ENCODE measurements at places on chromosomes 5 and 9. TPM values are rescaled to one million over a fixed set of nuclear protein-coding genes. Genes with fewer than 3 reads are reported as not detected.

Gene CTXN3
- polyA plus RNA-seq, result not detected

DNA sequence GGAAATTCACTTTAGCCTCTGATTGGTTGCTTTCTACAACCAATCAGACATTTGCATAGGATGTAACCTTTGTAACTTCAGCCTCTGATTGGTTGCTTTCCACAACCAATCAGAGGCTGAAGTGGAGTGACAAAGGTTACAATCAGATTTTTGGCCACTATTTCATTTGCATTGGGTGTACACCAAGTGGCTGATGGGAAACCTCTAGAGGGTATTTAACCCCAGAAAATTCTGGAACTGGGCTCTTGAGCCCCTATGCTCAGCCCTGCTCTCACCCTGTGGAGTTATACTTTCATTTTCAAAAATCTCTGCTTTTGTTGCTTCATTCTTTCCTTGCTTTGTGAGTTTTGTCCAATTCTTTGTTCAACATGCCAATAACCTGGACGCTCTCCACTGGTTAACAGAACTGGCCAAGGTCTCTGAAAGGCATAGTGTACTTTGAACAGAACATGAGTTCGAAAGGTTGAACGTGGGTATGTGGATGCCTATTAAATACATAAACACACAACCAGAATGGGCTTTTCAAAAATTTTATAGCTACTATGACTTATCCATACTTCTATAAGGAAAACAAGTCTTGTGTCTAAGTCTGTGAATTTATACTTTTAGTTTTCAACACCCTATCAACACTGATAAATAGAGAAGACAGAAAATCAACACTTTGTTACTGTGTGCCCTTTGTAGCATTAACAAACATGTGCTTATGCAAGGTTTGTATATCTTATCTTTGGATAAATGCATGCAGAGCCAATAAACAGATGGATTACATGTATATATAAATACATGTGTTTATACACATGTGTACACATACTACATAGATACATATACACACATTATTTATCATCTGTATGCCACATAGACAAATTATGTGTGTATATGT lies 568.1 kb downstream of the CTNND2 start:
- DNase-seq, result no peak

- DNase-seq, result no peak
Measured at GRCh38 chr5:18749763-18750162, 1115.5 kb downstream of the TAF11L14 start.

DNA sequence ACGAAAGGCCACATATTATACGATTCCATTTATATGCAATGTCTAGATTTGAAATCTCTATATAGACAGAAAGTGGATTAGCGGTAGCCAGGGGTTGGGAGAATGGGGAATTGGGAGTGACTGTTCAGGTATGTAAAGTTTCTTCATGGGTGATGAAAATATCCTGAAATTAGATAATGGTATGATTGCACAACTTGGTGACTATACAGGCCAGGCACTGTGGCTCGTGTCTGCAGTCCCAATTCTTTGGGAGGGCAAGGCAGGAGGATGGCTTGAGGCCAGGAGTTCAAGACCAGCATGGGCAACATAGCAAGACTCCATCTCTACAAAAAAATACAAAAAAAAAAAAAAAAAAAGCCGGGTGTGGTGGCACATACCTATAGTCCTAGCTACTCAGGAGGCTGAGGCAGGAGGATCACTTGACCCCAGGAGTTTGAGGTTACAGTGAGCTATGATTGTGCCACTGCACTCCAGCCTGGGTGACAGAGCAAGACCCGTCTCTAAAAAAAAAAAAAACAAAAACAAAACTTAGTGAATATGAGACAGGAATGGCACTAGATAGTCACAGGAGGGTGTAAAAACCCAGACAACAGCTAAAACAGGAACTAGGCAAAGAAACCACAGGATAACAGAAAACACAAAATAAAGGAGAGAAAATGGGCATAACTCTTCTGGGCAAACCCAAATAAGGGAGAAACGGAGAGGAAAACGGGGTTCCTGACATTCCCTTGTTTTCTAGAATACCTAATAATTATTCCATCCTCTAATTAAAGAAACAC lies 72.1 kb upstream of the ZNF618 start:
- no peak for DNase-seq

- DNase-seq, result peak; percentile 56
Measured at GRCh38 chr9:110918316-110919049, 119.8 kb downstream of the LPAR1 start.

DNA sequence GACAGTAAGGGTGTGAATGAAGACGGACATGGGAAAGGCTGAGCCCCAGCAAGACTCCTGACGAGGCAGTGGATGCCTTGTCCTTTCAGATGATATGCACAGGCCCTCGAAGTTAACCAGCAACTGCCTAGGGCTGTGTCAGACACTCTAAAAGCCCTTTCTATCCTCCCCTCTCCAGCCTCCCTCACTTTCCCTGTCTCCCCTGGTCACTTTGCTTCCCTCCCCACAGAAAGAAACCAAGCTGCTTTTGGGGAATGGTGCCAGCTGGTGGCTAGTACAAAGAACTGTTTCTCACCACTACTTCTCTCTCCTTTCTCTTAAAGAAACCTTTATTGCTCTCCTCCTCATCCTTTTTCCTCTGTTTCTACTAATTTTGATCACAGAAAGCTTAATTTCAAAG lies 21.4 kb downstream of the LHFPL2 start:
- DNase-seq, result no peak

DNA sequence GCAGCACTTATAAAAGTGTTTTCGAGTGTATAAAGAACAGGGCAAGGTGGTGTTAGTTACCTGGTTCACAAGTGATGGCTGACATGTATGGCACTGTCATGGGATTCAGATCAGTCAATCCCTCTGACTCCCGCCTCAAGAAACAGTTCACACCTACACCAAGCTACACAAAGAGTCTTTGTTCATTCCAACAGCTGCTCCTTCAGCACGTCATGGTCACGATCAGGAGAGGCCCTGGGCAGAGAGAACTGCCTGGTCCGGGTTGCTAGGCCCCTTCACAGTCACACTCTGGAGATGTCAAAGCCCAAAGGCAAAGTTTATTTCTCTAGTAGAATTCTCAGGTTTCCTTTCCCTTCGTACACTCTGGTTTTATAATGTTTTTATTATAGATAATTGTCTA lies 426.7 kb downstream of the ZSWIM6 start:
- no peak for DNase-seq

DNA sequence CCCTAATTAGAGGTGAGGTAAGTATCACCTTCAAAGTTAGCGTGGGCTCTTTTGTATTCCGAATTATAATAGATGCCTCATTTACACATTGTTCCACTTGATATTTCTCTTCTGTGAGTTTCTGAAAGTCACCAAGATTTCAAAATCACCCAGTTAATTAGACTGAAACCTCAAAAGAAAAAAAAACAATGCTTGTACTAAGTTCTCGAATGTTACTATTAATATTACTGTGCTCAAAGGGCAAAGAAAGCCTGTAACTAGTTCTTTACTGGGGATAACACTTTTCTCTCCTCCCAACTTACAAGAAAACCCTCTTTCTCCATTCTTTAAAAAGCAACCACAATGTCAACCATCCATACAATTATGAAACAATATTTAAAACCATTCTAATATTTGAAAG lies 98.5 kb downstream of the STRBP start:
- DNase-seq, result no peak

Data from AG04450 (cell line).